ENCODE measurements at places on chromosomes 7 and 10. TPM values are rescaled to one million over a fixed set of nuclear protein-coding genes. Genes with fewer than 3 reads are reported as not detected.

DNA sequence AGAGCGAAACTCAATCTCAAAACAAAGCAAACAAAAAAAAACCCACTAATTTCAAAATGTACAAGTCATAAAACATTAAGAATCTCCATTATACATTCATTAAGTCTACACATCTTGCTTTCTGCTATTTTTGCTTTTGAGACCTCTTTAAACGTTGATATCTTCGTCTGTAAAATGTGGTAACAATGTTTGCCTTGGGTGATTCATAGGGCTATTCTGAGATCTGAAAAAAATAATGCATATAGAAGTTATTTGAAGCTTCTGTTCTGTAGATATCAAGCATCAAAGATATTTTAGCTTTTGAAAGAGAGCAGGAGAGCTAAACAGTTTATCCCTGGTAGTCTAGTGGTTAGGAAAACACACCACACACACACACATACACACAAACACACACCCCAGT is 158.1 kb upstream of the PLXDC2 start:
- peaks cover 8% of the 10 kb centered on the region for H3K4me1 ChIP-seq
- H3K27ac ChIP-seq, result no peak overlapping the region
- no peaks in the 10 kb centered on the region for H3K27me3 ChIP-seq
- no peaks in the 10 kb centered on the region for H3K36me3 ChIP-seq

DNA sequence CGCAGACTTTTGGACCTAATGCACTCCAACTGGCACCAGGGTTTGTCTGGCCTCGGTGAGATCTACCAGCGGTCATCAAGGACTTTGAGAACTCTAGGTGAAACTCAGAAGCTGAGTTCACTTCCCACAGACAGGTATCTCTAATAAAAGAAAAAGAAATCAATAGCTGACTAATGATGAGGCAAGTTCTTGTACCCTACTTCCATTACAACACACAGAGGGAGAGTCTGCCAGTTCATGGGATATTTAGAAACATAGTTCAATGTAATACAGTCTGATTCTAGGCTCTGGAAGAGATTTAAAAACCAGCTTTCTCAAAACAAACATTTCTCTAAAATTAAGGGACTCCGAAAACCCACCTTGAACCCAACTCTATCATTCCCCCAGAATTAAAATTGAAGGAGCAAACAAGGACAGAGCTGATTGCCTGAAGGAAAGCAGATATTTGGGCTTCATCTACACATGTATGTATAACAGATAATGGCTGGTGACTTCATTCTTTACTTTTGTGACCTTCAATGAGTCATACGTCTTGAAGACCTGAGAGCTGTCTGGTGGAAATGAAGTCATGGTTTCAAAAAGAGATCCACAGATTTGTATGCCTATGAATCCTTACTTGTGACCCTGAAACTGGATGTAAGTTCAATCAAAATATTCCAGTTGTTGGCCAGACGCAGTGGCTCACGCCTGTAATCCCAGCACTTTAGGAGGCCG is 2.7 kb upstream of the PNLIPRP1 start:
- peaks cover 5% of the 10 kb centered on the region for H3K4me1 ChIP-seq
- H3K27me3 ChIP-seq, result no peaks in the 10 kb centered on the region
- H3K36me3 ChIP-seq, result no peaks in the 10 kb centered on the region
- no peak for DNase-seq
- no peak overlapping the region for H3K4me3 ChIP-seq

PDK4 gene
- polyA plus RNA-seq, result 26.0 TPM

- H3K27ac ChIP-seq, result no peak overlapping the region
- no peaks in the 10 kb centered on the region for H3K27me3 ChIP-seq
These were observed 49.8 kb upstream of the FAM171A1 start for GRCh38 chr10:15420858-15421257.

DNA sequence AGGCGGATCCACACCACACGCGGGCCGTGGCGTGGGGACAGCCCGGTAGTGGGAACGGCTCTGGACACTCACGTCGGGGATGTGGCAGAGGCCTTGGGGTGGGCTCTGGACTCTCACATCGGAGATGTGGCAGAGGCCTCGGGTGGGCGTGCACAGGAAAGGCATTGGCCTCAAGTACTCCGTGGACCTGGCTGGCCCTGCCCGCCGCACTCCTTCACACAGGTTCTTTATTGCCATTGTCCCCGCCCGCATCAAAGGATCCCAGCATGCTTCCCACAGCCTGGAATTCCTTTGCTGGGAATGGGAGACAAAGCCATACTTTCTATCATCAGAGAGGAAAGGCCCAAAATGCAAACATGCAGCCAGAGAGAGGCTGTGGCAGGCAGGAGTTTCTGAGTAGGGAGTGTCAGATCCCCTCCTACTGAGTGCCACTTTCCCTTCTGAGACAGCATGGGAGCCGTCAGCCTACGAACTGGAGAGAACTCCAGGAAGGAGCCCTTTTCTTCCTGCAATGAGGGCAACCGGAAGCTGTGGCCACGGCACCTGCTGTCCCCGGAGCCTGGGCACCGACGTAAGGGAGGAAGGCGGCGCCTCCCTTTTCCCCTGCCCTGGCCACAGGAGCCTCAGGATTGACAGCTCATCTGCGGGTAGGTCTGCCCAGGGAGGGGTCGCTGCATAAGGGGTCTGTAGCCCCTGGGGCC is 51.5 kb downstream of the RBM17 start:
- H3K4me3 ChIP-seq, result no peak overlapping the region
- peaks cover 3% of the 10 kb centered on the region for H3K4me1 ChIP-seq
- no peaks in the 10 kb centered on the region for H3K36me3 ChIP-seq
- H3K27me3 ChIP-seq, result peaks cover 14% of the 10 kb centered on the region
- no peak for DNase-seq

GRCh38 chr7:27148031-27148755 is 619 bp upstream of the HOXA6 start:
- no peak overlapping the region for H3K27ac ChIP-seq
- no peaks in the 10 kb centered on the region for H3K36me3 ChIP-seq
- peaks cover 95% of the 10 kb centered on the region for H3K27me3 ChIP-seq
- peaks cover 12% of the 10 kb centered on the region for H3K4me1 ChIP-seq
- no peak for DNase-seq

TSPAN33 gene
- 7.3 TPM for polyA plus RNA-seq

KAZALD1 gene
- polyA plus RNA-seq, result 18.2 TPM

DNA sequence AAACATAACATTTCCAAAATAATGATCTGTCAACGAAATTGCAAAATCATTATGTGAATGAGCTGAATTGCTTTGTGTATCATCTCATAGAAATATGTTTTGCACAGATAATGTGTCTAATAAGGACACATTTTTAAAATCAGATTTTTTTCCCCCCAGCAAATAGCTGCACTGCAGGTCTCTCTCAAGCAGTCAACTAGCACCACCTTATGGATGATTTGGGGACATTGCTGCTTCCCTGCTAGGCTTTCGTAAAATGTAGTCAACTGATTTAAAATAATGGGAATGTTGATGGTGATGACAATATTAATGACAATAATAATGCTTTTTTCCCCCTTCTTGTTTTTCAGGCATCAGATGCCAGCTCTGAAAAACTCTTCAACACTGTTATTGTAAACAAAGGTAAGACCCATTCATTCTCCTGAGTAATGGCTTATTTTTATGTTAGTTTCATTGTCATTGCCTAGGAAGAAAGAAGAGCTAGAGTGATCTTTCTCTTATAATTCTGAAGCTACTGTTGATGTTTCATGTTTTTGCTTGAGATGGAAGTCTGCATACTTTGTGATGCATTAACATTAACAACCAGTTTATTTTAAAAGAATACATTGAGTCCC is 433.6 kb upstream of the GALNT17 start:
- peaks cover 12% of the 10 kb centered on the region for H3K4me1 ChIP-seq
- no peak overlapping the region for H3K27ac ChIP-seq
- H3K27me3 ChIP-seq, result no peaks in the 10 kb centered on the region

ASB15 gene
- not detected for polyA plus RNA-seq

CCDC136 gene
- 8.3 TPM for polyA plus RNA-seq

GRCh38 chr7:20193873-20194272 is 23.3 kb downstream of the MACC1 start:
- peaks cover 6% of the 10 kb centered on the region for H3K4me1 ChIP-seq
- H3K27me3 ChIP-seq, result no peaks in the 10 kb centered on the region
- no peak for DNase-seq
- H3K4me3 ChIP-seq, result no peak overlapping the region

- no peak overlapping the region for H3K4me3 ChIP-seq
- DNase-seq, result peak; percentile 68
- no peaks in the 10 kb centered on the region for H3K27me3 ChIP-seq
- H3K27ac ChIP-seq, result peak overlapping the region; percentile 57
These were observed 55.1 kb upstream of the FHIP2A start for GRCh38 chr10:114766470-114766869.

GRCh38 chr7:6533893-6534495 is 17.3 kb downstream of the GRID2IP start:
- peaks cover 8% of the 10 kb centered on the region for H3K4me1 ChIP-seq
- DNase-seq, result no peak
- no peaks in the 10 kb centered on the region for H3K36me3 ChIP-seq
- no peak overlapping the region for H3K4me3 ChIP-seq

DNA sequence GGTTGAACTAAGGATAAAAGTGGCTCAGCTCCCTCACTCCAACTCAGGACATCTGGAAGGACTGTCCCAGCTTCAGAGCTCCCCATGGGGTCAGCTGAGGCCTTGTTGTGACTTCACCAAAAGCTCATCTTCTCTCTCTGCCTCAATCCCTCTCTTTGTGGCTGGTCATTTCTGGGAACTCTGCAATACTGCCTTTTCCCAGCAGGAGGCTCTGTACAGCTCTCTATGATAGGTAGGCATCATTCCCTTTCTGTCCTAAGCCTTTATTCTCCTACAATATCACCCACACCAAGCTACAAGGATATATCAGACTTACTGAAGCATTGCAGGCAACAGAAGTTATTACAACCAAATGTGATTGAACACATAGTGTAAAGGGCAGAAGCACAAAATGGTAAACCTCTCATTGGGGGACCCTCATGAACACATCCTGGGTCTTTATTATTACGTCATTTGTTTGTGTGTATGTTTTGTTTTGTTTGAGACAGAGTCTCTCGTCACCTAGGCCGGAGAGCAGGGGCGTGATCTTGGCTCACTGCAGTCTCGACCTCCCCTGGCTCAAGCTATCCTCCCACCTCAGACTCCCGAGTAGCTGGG is 36.7 kb upstream of the PRPS1L1 start:
- DNase-seq, result peak; percentile 38
- no peaks in the 10 kb centered on the region for H3K36me3 ChIP-seq
- H3K4me3 ChIP-seq, result no peak overlapping the region
- H3K4me1 ChIP-seq, result no peaks in the 10 kb centered on the region

GRCh38 chr7:36262309-36263094 is 109.4 kb downstream of the EEPD1 start:
- H3K27ac ChIP-seq, result no peak overlapping the region
- H3K27me3 ChIP-seq, result no peaks in the 10 kb centered on the region

DNA sequence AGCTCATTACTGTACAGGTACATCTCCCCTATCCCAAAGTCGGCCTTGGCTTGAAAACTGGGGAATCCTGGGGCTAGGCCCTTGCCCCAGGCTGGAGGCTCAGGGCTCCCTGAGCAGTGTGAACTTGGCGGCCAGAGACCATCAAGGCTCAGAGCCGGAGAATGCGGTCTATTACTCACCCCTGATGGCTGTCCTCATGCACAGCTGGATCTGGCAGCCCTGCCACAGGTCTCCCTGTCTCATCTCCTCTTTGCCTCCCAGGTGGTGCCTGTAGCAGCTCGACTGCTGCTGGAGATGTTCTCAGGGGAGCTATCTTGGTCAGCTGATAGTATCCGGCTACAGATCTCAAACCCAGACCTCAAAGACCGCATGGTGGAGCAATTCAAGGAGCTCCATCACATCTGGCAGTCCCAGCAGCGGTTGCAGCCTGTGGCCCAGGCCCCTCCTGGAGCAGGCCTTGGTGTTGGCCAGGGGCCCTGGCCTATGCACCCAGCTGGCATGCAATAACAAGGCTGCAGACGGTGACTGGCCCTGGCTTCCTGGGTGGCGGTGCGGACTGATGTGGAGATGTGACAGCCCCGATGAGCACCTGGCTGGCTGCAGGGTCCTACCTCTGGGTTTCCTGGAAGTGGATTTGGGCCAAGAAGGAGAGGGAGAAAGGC is 10.7 kb downstream of the IRF5 start:
- DNase-seq, result no peak
- H3K27me3 ChIP-seq, result no peaks in the 10 kb centered on the region
- no peaks in the 10 kb centered on the region for H3K4me1 ChIP-seq
- no peaks in the 10 kb centered on the region for H3K36me3 ChIP-seq
- H3K4me3 ChIP-seq, result no peak overlapping the region

DNA sequence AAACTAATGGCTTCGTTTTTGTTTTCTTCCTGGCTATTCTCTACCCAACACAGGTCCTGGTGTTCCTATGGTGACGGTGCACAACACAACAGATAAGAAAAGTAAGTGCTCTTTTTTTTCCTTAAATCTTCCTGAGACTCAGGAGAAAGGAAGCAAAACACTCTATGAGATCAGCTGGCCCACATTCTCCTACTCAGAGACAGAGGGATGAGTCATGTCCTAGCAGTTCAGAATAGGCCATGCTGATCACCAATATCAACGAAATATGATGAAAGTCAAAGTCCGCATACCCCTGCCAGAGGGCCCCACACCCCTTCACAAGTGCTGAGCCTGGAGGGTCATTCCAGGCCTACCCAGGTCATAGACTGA is 149.2 kb downstream of the PAXIP1 start:
- H3K27ac ChIP-seq, result peak overlapping the region; percentile 54
- H3K36me3 ChIP-seq, result no peaks in the 10 kb centered on the region
- DNase-seq, result peak; percentile 25
- H3K4me3 ChIP-seq, result no peak overlapping the region
- no peaks in the 10 kb centered on the region for H3K4me1 ChIP-seq
- H3K27me3 ChIP-seq, result no peaks in the 10 kb centered on the region

- peak; percentile 37 for DNase-seq
- no peaks in the 10 kb centered on the region for H3K36me3 ChIP-seq
- peak overlapping the region; percentile 95 for H3K4me3 ChIP-seq
- no peaks in the 10 kb centered on the region for H3K27me3 ChIP-seq
- peaks cover 18% of the 10 kb centered on the region for H3K4me1 ChIP-seq
These were observed 722 bp downstream of the DENND10 start for GRCh38 chr10:119104654-119105015.

DNA sequence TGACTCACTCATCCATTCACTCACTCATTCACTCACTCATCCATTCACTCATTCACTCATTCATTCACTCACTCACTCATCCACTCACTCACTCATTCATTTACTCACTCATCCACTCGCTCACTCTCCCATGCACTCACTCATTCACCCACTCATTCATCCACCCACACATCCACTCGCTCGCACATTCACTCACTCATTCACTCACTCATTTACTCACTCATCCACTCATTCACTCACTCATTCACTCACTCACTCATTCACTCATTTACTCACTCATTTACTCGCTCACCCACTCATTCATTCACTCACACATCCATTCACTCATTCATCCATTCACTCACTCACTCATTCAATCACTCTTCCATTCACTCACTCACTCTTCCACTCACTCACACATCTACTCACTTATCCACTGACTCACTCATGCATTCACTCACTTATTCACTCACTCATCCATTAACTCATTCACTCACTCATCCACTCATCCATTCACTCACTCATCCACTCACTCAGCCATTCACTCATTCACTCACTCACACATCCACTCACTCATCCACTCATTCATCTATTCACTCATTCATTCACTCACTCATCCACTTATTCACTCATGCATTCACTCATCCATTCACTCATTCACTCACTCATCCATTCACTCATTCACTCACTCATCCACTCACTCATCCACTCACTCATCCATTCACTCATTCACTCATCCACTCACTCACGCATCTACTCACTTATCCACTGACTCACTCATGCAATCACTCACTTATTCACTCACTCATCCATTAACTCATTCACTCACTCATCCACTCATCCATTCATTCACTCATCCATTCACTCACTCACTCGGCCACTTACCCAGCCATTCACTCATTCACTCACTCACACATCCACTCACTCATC is 74.0 kb downstream of the CARD11 start:
- DNase-seq, result no peak
- no peaks in the 10 kb centered on the region for H3K4me1 ChIP-seq
- no peak overlapping the region for H3K27ac ChIP-seq
- no peak overlapping the region for H3K4me3 ChIP-seq
- no peaks in the 10 kb centered on the region for H3K27me3 ChIP-seq

HUS1 gene
- polyA plus RNA-seq, result 16.1 TPM

All from hepatocyte (in vitro differentiated cells).